ENCODE measurements at places on chromosomes 1 and 21.

DNA sequence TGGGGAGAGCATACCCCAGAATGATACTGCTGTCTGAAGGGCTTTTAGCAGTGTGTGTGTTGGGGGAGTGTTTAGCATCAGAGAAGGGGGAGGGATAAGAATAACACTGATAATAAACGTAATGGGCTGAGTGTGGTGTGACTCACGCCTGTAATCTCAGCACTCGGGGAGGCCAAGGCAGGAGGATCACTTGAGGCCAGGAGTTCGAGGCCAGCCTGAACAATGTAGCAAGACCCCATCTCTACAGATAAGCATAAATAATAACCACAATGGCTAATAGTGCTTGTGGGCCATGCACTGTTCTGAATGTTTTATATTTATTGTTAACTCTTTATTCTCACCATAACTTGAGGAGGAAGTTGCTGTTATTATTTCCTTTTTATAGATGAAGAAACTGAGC lies 2.6 kb upstream of the LEFTY2 start:
- DNase-seq = no peak

- DNase-seq = no peak
These were observed 371.8 kb downstream of the HHAT start for GRCh38 chr1:210700511-210700910.

- no peak for DNase-seq
These were observed 35.1 kb upstream of the PARP1 start for GRCh38 chr1:226443033-226443432.

- DNase-seq = no peak
These were observed 1.1 kb downstream of the SPRR1B start for GRCh38 chr1:153032073-153032472.

DNA sequence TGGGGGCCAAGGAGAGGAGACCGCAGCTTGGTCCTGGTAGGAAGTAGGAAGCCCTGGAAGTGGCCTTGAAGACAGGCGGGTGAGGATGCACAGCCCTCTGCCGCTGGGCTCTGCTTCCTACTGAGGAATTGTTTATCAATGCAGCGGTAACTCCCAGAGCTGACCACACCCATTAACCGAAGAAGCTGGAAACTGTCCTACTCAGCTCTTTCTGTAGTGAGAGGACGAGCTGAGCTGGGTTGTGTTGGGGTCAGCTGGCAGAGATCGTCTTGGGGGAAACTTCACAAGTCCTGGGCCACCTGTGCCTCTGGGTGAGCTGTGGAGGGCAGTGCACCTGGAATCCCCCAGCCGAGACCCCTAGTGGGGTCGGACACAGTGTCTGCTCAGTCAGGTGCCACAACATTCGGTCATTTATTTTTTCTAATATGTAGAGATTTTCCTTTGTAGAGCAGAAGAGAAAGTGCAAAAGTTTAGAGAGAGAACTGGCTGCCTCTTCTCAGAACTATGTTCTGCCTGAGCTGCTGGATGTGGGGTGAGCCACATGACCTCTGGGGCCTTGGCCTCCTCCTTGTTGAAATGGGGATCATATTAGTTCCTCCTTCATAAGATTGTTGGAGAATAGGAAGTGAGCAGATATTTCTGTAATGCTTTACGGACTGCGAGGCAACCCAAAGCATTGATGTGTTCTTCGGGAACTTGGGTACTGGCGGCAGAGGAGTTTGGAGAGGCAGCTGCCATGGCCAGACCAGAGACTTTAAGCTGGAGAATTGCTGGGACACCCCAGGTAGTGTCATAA lies 3.6 kb downstream of the NECAP2 start:
- DNase-seq = no peak

- DNase-seq = no peak
These were observed 114.9 kb downstream of the HUNK start for GRCh38 chr21:31987696-31988095.

GRCh38 chr21:28794371-28794851 lies 198.3 kb downstream of the LTN1 start:
- no peak for DNase-seq

DNA sequence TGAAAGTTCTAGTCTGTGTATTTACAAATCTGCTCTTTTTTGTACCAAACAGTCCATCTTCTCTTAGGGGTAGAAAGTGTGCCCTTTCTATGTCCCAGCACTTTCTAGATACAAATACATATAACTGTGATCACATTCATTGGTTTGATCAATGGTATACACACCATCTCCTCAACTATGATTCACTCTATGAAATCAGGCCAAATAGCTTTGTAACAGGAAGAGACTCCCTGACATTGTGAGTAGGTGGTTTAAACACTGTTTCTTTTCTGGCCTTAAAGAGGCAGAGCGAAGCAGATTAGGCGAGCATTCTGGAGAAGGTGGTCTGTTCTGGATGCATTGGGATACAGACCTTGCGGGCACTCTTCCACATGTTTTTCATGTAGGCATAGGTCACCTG lies 39.3 kb upstream of the EXOSC10 start:
- no peak for DNase-seq
